ENCODE measurements at places on chromosomes 2 and 18.

DNA sequence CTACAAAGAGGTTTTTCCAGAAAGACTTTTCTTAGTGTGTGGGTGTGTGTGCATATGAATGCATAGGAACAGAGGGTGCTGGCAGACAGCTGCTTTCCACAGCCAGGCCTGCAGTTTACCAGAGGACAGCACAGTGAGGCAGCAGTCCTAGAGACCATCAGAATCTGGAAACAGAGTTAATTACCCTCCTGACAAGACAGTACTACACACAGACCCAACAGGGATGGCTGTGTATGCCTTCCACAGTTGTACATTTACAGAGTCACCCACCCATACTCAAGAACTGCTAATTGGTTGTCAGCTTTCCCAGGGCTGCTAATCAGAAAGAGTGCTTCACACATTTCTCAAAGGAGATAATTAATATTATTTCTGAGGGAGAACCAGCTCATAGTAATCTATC, 104.7 kb downstream of the FEZ2 start:
- no peak for DNase-seq

DNA sequence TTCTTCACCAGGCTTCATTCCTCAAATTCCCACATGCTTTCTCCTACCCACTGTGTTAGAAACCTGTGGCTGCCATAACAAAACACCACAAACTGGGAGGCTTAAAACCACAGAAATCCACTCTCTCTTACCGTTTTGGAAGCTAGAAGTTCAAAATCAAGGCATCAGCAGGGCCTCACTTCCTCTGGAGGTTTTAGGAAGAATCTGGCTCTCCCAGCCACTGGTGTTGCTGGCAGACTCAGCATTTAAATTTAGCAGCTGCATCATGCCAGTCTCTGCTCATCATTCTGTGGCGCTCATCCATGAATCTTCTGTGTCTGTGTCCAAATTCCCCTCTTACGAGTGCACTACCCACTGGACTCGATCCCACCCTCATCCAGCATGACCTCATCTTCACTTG, 248.5 kb downstream of the ZNF516 start:
- DNase-seq: no peak

DNA sequence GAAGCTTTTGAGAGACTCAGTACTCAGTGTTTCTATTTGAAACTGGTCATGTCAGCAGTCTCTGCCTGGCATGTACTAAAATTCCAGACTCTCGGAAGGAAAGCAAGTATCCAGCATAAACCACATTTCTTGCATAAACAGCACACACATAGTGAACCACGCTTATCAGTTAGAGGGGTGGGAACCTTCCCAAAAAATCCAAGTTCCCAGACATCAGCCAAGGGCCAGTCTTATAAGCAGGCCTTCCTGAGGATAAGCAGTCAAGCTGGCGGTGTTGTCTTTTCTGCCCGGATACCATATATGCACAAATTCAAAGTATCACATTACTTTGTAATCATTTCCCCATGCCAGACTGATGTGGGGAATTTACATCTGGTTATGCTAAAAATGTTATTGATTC, 73.6 kb downstream of the ST6GAL2 start:
- no peak for DNase-seq

GRCh38 chr18:48022531-48023329, 92.3 kb upstream of the SMAD2 start:
- no peak for DNase-seq

GRCh38 chr18:79136742-79137141, 67.5 kb downstream of the ATP9B start:
- no peak for DNase-seq

DNA sequence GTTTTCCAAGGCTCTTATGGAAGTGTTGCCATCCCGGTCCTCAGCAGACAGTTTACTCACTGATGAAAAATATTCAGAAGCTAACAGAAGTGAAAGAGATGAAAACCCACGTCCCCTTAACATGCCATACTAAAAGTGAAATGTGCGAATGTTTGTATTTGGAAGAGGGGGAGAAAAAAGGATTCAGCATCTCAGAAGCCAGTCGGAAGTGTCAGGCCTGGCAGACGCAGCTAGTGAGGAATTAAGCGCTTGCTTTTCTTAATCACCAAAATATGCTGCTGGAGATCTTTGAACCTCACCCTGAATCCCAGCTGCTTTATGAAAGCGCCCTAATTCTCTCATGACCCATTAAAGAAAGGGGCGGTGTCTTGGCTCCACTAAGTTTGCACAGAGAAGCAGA, 653.7 kb downstream of the DCDC2C start:
- DNase-seq: no peak

DNA sequence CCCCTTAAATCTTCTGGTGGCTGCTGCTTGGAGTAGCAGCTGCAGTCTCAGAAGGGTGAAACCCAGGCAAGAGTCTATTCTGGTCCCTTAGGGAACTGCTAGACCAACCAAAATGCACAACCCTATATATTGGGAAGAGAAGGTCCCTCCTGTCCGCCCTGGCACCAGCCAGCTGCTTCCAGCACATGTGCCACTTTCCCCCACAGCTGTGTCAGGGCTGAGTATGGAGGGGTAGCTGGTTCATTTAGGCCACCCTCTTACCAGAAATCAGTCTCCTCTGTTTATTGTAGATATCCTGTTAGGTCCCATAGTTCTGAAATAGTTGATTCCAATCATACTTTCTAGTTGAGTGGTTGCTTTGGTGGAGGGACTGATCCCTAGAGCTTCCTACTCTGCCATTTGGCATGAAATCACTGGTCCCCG, 68.9 kb downstream of the BIRC6 start:
- DNase-seq: no peak

DNA sequence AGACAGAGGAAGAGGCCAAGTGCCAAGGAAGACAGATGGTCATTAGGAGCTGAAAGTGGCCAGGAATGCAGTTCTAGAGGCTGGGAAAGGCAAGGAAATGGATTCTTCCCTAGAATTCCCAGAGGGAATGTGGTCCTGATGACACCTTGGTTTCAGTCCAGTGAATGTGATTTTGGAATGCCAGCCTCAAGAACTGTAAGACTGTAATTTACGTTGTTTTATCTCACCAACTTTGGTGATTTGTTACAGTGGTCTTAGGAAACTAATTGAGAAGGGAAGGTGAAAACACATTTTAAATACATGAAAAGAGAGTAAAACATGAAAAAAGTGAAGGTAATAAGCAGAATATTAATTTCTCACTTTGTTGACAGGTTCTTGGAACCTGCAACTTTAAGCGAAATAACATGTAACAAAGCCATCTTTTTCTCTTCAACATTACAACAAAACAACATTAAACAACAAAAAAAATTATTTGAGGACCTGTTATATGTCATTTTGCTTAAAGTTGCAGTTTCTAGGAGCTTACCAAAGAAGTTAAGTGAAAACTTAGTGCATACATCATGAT, 370.2 kb downstream of the METTL4 start:
- DNase-seq: no peak

GRCh38 chr2:119483896-119484718, 40.2 kb downstream of the SCTR start:
- no peak for DNase-seq

DNA sequence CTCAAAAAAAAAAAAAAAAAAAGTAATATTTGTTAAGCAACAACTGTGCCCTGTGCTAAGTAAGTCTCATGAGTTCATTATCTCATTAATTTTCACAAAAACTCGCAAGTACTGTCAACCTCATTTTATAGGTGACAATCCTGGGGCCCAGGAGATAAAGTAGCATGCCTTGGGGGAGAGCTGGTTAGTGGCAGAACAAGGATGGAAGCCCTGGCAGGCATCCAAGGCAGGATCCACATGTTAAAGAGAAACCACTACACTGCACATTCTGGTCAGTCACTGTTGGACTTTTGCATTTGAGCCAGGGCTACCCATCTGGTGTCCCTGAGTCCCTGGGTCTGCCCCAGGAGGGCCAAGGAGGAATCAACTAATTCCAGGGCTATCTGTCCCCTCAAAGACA, 54.6 kb downstream of the ZFP36L2 start:
- no peak for DNase-seq

GRCh38 chr18:45175511-45175910, 439.8 kb upstream of the SLC14A2 start:
- DNase-seq: no peak
